Lower leg skin (tissue), 4 donors: ENCODE measurements at places on chromosomes 16 and 17. TPM values are rescaled to one million over a fixed set of nuclear protein-coding genes. Genes with fewer than 3 reads are reported as not detected.

- DNase-seq, result peak; percentile 94
These were observed 43.2 kb downstream of the C16orf82 start for GRCh38 chr16:27109666-27110523.

DNA sequence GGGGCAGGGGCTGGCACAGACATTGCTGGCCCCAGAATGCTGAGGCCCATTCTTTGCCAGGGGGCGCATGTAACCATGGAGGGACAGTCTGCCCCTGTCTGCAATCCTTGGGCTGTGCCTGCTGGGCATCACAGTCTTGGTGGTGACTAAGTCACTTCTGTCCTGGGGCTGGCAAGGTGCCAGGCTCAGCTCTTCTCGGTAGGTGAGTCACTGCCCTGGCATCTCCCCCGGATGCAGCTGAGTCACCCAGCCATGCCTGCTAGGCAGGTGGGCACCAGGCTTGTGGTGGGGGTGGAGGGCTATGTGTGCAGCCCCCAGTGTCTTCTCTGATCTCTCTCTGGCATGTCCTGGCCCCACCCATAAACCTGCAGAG is 5.6 kb downstream of the RARA start:
- peak; percentile 87 for DNase-seq

DNA sequence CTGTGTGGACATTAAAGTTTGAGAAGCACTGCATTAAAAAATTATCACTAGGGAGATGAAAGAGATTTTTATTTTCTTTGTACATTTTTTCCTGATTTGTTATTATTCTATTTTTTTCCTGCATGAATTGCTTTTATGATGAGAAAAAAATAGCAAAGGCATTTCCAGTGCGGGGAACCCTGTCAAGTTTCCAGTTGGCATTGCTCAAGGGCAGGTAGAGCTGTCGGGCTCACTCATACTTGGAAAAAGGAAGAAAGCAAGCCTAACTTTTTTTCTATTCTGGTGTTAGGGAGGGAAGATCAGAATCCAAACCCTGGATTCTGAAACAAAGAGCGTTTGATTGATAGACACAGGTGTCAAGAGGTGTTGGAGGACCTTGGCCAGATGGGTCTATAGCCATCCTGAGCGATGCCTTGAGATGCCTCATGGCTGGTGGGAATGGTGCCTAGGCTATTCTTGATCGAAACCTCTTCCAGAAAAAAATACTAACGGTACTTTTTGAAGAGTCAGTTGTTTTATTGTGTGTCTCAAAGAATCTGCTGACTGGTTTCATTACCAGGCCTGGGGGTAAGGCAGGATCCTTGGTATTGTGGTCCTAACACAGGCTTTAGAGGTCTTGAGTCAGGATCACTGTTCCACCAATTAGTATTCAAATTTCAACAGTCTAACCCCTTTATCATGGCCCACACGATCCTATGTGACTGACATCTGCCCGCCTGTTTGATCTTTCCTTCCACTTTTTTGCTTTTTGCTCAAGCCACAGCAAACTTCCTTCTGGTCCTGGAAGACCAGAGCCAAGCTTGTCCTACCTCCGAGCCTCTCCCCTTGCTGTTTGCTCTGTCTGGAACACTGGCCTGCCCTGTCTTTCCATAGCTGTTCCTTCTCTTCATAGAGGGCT is 20.1 kb downstream of the SNX29 start:
- no peak for DNase-seq

- DNase-seq, result no peak
These were observed 64.1 kb downstream of the RMI2 start for GRCh38 chr16:11409398-11409797.

The KRT33B gene
- total RNA-seq, result 0.25 TPM

The ZNF688 gene
- total RNA-seq, result 15.7 TPM

DNA sequence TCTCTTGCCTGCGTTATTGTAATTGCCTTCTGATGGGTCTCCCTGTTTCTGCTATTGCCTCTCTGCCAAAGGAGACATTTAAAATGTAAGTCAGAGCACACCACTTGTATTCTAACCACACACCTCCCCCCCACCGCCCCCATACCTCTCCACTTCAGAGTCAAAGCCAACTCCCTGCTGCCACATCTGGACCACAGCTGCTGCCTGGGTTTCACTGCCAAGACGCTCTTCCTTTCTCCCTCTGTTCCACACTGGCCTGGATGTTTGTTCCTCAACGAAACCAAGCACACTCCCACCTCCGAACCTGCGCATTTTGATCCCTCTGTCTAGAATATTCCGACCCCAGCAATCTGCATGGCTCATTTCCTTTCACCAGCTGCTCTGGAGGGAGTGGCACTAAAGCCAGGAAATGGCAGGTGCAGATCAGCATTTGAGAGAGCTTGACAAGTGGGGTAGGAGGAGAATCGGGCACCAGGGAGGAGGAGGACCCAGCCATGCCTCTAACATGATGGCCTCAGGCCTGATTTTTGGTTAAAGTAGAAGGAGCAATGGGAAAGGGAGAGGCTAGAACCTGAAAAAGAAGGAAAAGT is 92.4 kb upstream of the HS3ST2 start:
- no peak for DNase-seq
